ENCODE measurements at places on chromosomes 1 and 21. TPM values are rescaled to one million over a fixed set of nuclear protein-coding genes. Genes with fewer than 3 reads are reported as not detected.

The EPHA2 gene
- 0.59 TPM for total RNA-seq

The LMOD1 gene
- 0.16 TPM for total RNA-seq

The KDF1 gene
- 2.8 TPM for total RNA-seq

DNA sequence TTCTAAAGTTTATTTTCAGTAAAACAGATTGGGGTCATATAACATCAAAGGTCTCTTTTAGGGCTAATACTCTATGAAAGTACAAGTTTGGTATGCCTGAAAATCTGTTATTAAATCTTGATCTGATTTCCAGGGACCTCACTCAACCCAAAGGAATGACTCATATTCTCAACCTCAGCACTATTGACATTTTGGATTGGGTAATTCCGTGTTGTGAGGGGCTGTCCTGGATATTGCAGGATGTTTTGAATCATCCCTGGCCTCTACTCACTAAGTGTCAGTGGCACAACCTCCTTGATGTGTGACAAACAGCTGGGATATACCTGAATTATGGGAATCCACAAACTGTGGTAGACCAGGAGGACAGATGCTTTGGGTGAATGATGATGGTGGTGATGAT lies 51.5 kb upstream of the CYP2J2 start:
- no peak for DNase-seq

GRCh38 chr1:94006604-94007003 lies 97.4 kb upstream of the GCLM start:
- DNase-seq = no peak

- peak; percentile 22 for DNase-seq
Observed at GRCh38 chr1:150621497-150622302, 7.7 kb downstream of the ENSA start.

- DNase-seq = no peak
Observed at GRCh38 chr1:30052178-30052577, 671.2 kb downstream of the MATN1 start.

GRCh38 chr1:67322442-67322841 lies 14.8 kb downstream of the IL12RB2 start:
- no peak for DNase-seq

DNA sequence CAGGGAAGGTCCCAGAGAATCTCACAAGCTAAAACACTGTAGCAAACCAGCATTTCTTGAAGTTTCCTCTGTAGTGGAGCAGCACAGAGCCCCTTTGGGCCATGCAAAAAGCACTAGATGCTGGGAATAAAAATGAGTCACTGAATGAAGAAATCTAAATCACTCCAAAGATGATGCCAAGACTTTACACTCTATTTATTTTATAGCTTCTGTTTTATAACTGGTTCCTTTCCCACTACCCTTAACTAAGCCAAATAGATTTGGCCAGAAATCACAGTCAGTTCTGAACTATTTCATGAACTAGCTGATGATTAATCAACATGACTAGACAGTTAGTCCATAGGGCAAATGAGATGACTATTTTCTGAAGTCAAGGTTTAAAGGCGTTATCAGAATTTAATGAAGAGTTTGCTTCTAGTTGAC lies 89.5 kb downstream of the SCMH1 start:
- DNase-seq = no peak

GRCh38 chr21:28798798-28799197 lies 193.9 kb downstream of the LTN1 start:
- no peak for DNase-seq

GRCh38 chr1:112033439-112034120 lies 44.1 kb upstream of the KCND3 start:
- no peak for DNase-seq

DNA sequence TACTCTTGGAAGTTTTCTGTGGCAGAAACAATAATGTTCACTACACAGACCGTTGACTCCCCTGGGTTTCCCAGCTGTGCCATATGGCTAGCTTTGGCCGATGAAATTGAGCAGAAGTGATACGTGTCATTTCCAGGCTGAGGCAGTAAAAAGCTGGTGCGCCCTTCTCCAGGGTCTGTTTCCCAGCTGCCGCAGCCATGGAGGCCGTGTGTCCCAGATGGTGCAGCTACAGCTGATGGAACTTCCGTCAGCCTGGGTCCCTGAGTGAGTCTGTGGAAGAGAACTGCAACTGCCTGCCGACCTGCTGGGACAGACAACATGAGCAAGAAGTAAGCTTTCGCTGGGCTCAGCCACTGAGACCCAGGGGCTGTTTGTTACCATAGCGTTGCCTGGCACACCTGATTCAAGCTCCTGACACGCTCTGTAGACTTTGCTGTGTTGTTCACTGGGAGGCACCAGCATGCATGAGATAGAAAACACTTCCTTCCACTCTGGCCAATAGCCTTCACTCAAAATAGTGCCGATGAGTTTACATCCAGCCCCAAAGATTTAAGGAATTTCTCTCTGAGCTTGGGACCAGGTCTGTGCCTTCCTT lies 116.3 kb upstream of the SLC25A33 start:
- no peak for DNase-seq

Measured in T-cell (primary cell).